ENCODE measurements at places on chromosomes 2 and 18. TPM values are rescaled to one million over a fixed set of nuclear protein-coding genes. Genes with fewer than 3 reads are reported as not detected.

GRCh38 chr2:140353541-140353940 lies 1573.4 kb upstream of the NXPH2 start:
- DNase-seq: no peak

DNA sequence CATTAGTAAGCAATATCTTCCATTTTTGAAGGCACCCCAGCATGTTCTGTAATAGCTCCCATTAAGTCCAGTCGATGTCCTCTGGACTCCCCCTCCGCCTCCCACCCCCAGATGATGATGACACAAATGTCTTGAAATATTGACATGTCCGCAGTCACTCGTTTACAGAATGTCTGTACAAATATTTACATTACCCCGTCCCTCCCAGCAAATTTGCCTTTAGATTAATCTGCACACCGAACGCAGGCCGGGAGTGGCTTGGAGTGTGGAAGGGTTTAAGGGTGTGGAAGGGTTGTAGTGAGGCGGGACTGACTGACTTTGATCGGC lies 853 bp upstream of the OSBPL6 start:
- DNase-seq: no peak

GRCh38 chr2:8304821-8305766 lies 376.8 kb upstream of the ID2 start:
- no peak for DNase-seq

DNA sequence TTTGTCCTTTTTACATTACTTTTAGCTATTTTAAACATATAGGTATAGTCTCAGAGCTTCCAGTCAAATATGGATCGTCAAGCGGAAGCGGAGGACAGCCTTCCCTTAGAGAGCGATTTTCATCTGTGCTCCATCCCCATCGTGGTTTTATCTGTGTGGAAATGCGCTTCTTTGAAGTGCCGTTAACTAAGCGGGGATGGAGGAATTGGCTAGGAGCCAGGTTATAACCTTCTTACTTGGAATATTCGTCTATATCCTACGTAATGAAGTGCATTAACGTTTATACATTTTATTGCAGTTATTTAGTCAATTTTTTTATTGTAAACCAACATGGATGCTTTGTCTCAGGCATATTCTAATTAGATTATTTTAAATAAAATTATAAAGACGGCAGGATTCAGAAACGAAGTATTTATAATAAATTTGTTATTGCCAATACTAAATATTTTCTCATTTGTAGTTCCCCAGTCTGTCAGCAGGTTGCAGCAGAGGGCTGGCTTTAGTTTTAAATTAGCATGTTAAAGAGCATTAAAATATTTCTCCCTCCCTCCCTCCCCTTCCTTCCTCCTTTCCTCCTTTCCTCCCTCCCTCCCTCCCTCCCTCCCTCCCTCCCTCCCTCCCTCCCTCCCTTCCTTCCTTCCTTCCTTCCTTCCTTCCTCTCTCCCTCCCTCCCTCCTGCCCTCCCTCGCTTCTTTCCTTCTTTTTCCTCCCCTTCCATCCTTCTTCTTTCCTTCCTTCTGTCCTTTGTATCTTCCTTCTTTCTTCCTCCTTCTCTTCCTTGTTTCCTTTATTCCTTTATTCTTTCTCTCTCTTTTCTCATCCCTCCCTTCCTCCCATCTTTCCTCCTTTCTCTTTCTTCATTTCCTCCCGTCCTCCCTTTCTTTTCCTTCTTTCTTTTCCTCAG lies 80.6 kb upstream of the DOCK10 start:
- DNase-seq: no peak

DNA sequence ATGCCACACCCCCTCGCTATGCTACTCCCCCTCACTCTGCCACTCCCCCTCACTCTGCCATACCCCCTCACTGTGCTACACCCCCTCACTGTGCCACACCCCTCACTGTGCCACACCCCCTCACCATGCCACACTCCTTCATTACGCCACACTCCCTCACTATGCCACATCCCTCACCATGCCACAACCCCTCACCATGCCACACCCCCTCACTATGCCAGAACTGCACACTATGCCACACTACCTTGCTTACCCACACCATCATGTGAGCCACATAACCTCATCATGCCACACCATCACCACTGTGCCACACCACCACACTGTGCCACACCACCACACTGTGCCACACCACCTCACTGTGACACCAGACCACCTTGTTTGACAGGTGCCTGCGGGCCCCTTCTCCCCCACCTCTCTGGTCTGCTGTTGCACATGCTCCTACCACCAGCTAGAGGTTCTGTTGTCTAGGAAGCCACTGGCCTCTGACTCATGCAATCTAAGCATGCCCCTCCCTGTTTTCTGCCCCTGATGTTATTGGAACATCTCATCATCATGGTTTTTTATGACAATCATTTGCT lies 22.0 kb downstream of the MARCHF4 start:
- no peak for DNase-seq

DNA sequence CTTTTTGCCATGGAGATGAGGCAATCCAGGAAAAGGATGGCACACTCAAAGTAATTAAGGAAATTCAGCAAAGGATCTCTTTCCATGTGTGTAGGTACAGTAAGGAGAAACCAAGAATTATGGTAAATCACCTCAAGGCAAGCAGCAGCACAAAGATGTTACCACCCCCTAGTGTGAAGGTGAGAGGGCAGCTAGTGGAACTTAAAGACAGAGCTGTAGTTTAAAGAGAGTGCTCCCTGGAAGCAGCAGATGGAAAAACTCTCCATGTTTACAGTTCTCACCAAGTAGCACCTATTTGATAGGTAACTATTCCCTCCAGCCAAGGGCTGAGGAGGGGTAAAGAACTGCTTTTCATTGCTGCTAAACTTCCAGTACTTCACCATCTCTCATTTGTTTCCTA lies 860.4 kb upstream of the CRIM1 start:
- DNase-seq: no peak

DNA sequence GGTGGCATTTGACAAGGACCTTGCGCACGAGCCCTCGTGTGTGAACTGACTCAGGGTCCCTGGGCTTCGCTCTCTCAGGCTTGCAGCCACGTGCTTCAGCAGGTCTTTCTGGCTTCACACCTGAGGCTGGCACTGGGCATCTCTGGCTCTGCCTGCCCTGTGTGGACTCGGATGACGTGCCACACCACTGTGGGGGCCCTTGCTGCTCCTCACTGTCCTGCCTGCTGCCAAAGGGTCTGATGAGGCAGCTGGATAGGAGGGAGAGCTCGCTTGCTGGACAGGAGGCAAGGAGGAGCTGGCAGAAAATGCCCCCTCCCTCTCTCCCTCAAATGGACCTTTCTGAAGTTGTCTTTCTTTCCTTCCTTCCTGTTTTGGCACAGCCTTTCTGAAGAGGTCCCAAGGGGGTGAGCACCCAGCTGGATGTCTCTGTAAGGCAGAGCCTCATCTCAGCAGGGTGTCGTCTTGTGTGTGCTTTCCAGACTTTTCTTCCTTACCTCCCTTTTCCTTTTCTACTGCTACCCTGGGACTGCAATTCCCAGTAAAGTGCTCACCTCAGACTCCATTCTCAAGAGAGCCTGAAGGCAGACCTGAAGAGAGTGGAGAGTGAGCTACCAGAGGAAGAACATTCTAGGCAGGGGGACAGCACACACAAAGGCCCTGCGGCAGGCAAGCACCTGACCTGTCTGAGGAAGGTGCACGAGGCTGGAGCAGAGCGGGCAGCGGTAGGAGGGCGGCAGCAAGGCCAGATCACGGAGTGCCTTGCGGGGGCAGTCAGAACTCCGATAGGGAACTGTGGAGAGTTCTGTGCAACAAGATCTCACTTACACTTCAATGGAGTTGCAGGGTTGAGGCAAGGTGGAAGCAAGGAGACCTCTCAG lies 5.3 kb downstream of the PER2 start:
- DNase-seq: no peak

GRCh38 chr2:237156857-237157779 lies 71.4 kb downstream of the COPS8 start:
- no peak for DNase-seq

DNA sequence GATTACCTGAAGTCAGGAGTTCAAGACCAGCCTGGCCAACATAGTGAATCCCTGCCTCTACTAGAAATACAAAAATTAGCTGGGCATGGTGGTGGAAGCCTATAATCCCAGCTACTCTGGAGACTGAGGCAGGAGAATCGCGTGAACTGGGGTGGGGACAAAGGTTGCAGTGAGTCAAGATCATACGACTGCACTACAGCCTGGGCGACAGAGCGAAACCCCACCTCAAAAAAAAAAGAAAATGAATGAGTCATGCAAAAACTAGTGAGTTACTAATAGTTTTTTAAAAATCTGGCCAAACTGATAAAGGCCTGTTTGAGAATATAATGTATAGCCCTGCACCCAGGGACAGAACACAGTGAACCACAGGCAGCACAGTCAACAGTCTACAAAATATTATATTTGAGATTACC lies 17.5 kb downstream of the AFG3L2 start:
- no peak for DNase-seq

GRCh38 chr2:73386342-73386868 lies 769 bp downstream of the ALMS1 start:
- no peak for DNase-seq

The MSGN1 gene
- not detected for total RNA-seq

The ALPI gene
- not detected for total RNA-seq

The CFC1 gene
- not detected for total RNA-seq

The BCS1L gene
- total RNA-seq: 34.2 TPM

The CCDC102B gene
- total RNA-seq: 5.7 TPM

The KRCC1 gene
- total RNA-seq: 39.3 TPM

All from tibial nerve (tissue), 4 donors.